ENCODE measurements at places on chromosomes 5 and 9.
A peak's percentile ranks its signal among the peaks of the same experiment; 100 is the strongest.

GRCh38 chr5:53327811-53328334, 152.6 kb upstream of the FST start:
- H3K27ac ChIP-seq: peak overlapping the region; percentile 22
- no peak for DNase-seq
- no peaks in the 10 kb centered on the region for H3K36me3 ChIP-seq
- no peak overlapping the region for H3K4me3 ChIP-seq
- H3K27me3 ChIP-seq: no peaks in the 10 kb centered on the region

DNA sequence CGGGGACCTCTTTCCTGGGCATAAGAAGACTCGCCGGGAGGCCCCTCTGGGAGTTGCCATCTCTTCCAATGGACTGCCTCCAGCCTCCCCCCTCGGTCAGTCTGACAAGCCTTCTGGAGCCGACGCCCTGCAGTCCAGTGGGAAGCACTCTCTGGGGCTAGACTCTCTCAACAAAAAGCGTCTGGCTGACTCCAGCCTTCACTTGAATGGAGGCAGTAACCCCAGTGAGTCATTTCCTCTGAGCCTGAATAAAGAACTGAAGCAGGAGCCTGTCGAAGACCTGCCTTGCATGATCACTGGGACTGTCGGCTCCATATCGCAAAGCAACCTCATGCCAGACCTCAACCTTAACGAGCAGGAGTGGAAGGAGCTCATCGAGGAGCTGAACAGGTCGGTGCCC, 28.4 kb upstream of the LTC4S start:
- peaks cover 14% of the 10 kb centered on the region for H3K36me3 ChIP-seq
- peak; percentile 21 for DNase-seq
- H3K27ac ChIP-seq: peak overlapping the region; percentile 72
- H3K4me1 ChIP-seq: peaks cover 58% of the 10 kb centered on the region
- H3K27me3 ChIP-seq: no peaks in the 10 kb centered on the region

GRCh38 chr5:85896514-85896913, 721.2 kb upstream of the COX7C start:
- H3K4me1 ChIP-seq: no peaks in the 10 kb centered on the region
- H3K27me3 ChIP-seq: no peaks in the 10 kb centered on the region
- H3K27ac ChIP-seq: no peak overlapping the region
- DNase-seq: no peak

GRCh38 chr5:108878756-108879155, 131.1 kb downstream of the FER start:
- no peaks in the 10 kb centered on the region for H3K27me3 ChIP-seq
- no peak overlapping the region for H3K27ac ChIP-seq
- H3K4me1 ChIP-seq: no peaks in the 10 kb centered on the region

DNA sequence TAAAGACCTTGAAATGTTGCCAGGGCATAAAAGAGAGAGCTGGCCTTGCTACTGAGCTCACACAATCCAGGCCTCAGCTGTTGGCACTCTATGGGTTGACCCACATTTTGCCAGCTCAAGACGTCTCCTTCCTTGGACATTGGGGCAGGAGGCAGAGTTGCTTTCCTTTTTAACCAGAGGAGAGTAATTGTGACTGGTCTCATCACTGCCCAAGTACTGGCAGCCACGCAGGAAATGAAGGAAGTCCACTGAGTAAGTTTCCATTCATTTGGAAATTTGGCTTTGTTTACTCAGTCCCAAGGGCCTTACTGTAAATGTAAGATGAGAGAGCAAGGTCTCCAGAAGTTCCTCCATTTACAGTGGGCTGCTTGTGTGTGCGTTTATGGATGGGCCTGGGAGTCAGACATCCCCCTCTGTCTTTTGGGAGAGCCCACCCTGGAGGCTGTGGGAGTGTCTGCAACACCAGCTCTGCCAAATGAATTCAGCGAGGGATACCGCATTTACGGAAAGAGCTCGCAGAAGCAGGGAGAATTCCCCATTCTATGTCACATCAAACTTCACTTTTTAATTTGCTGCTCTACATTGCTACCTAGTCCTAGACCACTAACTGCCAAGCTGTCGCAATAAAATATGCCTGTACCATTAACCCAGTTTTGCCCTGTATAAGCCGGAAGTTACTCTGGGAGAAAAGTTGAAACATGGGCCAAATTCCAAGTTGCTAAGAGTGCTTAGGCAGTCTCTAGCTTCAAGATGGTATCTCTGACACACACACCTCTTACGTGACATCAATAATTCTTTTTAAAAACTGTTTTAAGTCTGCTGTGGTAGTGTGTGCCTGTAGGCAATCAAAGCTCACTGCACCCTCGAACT, 24.5 kb upstream of the PDZD2 start:
- H3K4me1 ChIP-seq: no peaks in the 10 kb centered on the region
- no peak overlapping the region for H3K4me3 ChIP-seq
- H3K27me3 ChIP-seq: no peaks in the 10 kb centered on the region
- H3K27ac ChIP-seq: no peak overlapping the region
- no peaks in the 10 kb centered on the region for H3K36me3 ChIP-seq

DNA sequence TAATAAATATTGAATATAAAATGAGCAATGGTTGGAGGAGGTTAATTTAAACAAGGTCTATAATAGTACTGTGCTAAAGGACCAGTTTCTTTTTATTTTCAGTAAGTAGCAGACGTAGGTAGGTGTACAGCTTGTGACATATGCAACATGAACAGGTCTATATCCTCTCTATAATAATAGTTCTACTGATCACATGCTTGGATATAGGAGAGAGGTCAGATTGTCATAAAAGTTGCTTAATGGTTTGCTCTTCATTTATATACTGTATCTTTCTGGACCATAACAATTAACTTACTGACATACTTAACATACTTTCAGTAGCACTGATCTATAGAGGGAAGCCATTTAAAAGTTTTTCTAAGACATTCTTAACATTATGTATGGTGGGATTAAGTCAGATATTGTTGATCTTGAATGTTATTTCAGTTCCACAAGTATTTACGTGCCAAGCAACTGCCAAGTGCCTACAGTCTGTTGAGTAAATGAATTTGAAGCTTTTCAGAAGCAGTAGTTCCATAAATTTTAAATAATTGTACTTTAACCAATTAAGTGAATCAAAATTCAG, 68.0 kb downstream of the DENND4C start:
- DNase-seq: no peak
- H3K4me1 ChIP-seq: no peaks in the 10 kb centered on the region
- peaks cover 30% of the 10 kb centered on the region for H3K36me3 ChIP-seq
- no peak overlapping the region for H3K27ac ChIP-seq

- H3K4me1 ChIP-seq: no peaks in the 10 kb centered on the region
- no peak overlapping the region for H3K4me3 ChIP-seq
- no peaks in the 10 kb centered on the region for H3K36me3 ChIP-seq
Observed at GRCh38 chr5:158320178-158320674, 461.3 kb upstream of the CLINT1 start.

DNA sequence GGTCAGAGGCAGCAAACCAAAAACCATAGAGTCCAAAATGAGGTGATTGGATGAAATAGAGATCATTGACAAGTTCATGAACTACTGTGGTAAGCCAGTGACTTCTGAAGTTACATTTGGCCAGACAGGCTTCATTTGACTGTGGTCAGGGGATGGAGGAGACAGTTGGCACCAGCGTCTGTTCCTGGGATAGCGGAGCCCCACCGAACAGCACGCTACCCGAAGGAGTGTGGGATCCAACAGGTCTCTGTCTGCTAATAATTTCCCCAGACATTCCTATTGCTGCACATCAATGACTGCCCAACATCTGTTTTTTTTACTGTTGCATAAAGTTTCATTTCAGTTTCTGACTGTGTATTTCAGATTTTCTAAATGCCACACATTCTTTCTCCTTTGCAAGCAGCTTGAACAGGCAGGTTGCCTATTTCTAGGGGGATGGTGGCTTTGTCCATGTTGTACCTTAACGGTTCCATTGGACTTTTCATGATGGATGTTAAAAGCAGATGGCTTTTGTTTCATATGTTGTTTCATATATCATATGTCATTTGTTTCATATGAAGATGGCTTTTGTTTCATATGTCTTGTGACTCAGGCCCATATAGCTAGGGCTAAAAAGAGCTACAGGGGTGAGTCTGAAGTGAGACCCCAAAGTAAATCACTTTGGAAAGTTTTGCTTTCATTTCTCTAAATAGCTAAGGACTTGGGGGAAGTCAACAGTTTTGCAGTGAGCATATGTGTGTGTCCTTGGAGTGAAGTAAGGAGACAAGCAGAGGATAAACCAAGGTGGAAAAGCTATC, 180.8 kb downstream of the GOLPH3 start:
- no peaks in the 10 kb centered on the region for H3K27me3 ChIP-seq
- H3K4me1 ChIP-seq: peaks cover 2% of the 10 kb centered on the region
- DNase-seq: no peak

- no peak for DNase-seq
- no peaks in the 10 kb centered on the region for H3K27me3 ChIP-seq
- H3K4me3 ChIP-seq: no peak overlapping the region
- no peaks in the 10 kb centered on the region for H3K4me1 ChIP-seq
Observed at GRCh38 chr9:111362526-111362925, 32.5 kb upstream of the OR2K2 start.

- H3K36me3 ChIP-seq: no peaks in the 10 kb centered on the region
- H3K27ac ChIP-seq: no peak overlapping the region
- no peak for DNase-seq
- no peaks in the 10 kb centered on the region for H3K27me3 ChIP-seq
Observed at GRCh38 chr5:154494036-154494435, 16.0 kb upstream of the HAND1 start.

- no peaks in the 10 kb centered on the region for H3K4me1 ChIP-seq
- no peak overlapping the region for H3K4me3 ChIP-seq
- H3K27me3 ChIP-seq: no peaks in the 10 kb centered on the region
- DNase-seq: no peak
- H3K36me3 ChIP-seq: no peaks in the 10 kb centered on the region
- no peak overlapping the region for H3K27ac ChIP-seq
Observed at GRCh38 chr9:3575821-3576220, 50.0 kb upstream of the RFX3 start.

- H3K4me1 ChIP-seq: no peaks in the 10 kb centered on the region
- no peak overlapping the region for H3K27ac ChIP-seq
- H3K27me3 ChIP-seq: no peaks in the 10 kb centered on the region
- no peak for DNase-seq
- H3K4me3 ChIP-seq: no peak overlapping the region
Observed at GRCh38 chr9:21751998-21752397, 50.4 kb upstream of the MTAP start.

DNA sequence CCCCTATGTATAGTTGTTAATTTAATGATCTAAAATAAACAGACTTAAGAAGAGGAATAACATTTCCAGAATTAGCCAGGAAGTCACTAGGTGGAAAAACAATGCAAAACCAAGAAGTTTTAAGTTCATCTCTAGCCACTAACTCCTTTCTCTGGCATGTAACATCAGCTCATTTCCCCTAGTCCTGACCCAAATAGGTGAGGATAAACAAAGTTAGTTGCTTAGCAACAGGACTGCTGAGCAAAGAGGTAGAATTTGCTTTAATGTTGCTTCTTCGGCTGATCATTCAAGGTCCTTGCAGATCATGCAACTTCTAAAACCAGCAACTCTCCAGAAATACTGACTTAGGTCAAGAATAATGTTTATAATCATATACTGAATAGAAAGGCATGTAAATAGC, 675.8 kb downstream of the CETN3 start:
- peaks cover 10% of the 10 kb centered on the region for H3K4me1 ChIP-seq
- no peak overlapping the region for H3K4me3 ChIP-seq
- no peak for DNase-seq

DNA sequence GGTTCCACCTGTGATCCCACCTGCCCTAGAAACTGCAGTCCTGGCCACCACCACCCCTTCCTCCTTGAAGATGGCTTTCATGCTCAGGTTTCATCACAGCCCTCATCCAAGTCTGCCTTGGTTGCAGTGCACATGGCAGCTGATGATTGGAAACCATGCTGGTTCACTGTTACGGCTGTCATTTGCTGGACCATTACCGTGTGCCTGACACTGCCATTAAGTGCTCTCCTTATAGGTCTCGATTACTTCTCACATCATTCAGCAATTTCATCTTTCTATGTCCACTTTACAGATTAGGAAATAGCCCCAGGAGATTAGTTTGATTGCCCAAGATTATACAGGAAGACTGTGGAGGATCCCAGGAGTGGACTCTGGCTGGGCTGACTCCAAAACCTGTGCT, 123.9 kb downstream of the ICE1 start:
- no peaks in the 10 kb centered on the region for H3K4me1 ChIP-seq
- H3K27ac ChIP-seq: no peak overlapping the region
- H3K4me3 ChIP-seq: no peak overlapping the region
- no peak for DNase-seq

DNA sequence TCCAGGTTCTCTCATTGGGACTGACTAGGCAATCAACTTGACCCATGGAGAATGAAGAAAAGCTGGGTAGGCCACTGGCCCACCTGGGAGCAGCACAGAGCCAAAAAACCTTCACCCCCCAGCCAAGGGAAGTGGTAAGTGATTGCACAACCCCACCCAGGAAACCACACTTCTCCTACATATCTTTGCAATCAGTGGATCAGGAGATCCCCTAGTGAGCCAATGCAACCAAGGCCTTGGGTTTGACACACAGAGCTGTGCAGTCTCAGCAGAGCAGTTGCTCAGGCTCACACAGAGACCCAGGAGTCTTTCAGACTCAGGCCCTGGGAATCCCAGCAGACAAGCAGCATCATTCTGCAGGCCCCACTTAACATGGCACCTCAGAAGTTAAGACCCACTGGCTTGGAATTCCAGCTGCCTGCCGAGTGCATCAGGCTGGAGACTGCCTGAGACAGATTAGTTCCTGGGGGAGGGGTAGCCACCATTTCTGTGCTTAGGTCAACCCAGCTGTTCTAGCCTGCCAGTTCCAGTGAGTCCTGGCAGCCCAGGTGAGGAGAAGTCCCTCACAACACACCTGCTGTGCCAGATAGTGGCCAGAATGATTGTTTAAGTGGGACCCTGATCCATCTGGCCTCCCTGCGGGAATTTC, 136.4 kb downstream of the SAXO1 start:
- H3K4me1 ChIP-seq: no peaks in the 10 kb centered on the region
- H3K36me3 ChIP-seq: peaks cover 9% of the 10 kb centered on the region
- H3K4me3 ChIP-seq: no peak overlapping the region
- H3K27me3 ChIP-seq: no peaks in the 10 kb centered on the region

DNA sequence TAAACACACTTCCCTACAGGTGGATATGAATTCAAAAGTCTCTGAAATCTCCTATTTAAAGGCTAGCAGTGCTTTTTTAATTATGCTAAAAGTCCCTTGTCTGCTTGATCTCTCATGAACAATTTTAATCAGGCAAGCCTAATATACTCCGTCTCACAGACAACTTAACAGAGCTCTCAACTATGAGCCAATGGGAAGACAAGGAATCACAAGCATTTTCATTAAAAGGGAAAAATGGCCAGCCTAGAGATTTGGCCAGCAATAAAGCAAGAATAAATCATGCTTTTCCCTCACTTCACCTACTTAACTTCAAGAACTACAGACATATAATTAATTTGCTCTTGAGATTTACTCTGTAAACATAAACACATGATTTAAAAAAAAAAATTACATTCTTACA, 78.0 kb downstream of the RFX3 start:
- H3K4me1 ChIP-seq: no peaks in the 10 kb centered on the region
- H3K36me3 ChIP-seq: no peaks in the 10 kb centered on the region
- H3K27me3 ChIP-seq: no peaks in the 10 kb centered on the region
- no peak for DNase-seq
- H3K4me3 ChIP-seq: no peak overlapping the region
- no peak overlapping the region for H3K27ac ChIP-seq

Measured in thoracic aorta (tissue), 2 donors.